ENCODE measurements at places on chromosomes 5 and 9.
A peak's percentile ranks its signal among the peaks of the same experiment; 100 is the strongest.

DNA sequence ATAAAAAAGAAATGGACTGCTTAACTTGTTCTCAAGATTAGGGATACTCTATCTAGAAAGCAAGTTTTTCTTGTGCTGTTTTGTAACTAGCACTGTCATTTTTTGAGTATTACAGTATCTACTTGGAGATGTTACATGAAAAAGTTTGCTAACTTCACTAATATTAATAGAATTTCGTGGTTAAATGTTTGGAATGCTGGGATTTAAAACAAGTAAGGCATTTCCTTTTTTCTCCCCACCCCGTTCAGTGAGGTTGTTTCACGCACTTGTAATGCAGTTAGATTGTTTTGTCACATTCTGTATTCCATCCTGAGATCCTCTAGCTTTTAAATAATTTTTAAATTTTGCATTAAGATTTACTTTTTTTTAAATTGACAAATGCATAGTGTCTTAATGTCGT lies 20.0 kb upstream of the TEK start:
- DNase-seq: no peak

- DNase-seq: no peak
Measured at GRCh38 chr5:6003040-6003825, 375.1 kb downstream of the MED10 start.

DNA sequence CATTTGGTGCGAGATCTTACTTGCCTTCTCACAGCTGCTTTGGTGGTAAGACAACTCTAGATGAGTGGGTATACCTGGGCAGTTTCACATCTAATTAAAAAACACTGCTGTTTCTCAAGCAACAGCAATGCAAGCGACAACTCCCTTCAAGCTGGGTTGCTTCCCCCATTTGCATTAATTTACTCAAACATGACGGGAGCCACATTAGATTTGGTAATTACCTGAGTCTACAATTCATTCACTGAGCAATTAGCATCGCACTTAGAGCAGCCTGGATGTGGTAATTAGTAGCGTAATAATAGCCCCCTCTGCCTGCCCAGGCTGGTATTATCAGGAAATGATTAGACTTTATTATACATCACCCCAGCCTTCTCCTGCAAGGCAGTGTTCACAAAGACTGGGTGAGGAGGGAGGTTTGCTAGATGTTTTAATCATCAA lies 73.4 kb downstream of the FBXO38 start:
- no peak for DNase-seq

DNA sequence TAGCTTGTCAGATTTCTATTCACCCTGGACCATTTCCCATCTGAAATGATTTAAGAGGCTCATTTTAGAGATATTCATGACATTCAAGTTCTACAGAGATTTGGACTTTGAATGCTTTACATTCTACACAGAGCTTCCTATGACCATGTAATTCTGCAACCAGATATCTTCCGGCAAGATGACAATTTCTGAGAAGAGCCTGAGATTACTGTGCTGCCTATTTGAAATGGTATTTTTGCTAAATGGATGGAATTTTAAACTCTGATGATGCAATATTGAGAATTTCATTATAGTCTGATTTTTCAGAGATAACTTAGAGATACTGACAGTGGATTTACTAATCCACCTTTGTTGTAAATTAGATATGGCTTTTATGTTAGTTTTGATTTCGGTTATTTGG lies 16.0 kb upstream of the ACOT12 start:
- no peak for DNase-seq

GRCh38 chr9:121727295-121728020 lies 76.0 kb downstream of the DAB2IP start:
- no peak for DNase-seq

- DNase-seq: no peak
Measured at GRCh38 chr9:131421691-131422090, 27.8 kb downstream of the PRRC2B start.

GRCh38 chr5:62093411-62093810 lies 212.6 kb upstream of the KIF2A start:
- DNase-seq: no peak

DNA sequence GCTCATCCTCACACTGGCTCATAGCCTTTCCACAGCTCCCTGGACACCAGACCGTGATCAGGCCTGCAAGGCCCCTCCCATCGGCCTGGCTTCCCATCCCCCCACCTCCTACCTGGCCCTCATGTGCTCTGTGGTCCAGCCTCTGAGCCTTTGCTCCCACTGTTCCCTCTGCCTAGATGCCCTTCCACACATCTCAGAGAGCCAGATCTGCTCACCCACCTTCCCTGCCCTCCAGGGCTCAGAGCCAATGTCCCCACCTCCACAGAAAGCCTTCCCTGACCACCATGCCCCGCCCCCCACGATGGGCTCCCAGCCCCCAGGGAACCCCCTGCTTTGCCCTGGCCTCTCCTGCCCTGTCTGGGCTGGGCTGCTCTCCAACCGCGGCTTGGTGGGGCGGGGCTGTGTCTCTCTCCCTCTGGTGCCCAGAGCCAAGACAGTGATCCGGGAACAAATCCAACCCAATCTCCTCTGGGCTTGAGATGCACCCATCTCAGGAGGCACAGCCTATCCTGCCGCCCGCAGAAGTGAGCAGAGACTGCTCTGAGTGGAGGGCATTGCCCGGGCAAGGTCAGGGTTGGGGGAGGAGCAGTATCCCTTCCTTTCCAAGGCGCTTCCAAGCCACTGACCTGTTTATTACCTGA lies 1.6 kb downstream of the NINJ1 start:
- peak; percentile 62 for DNase-seq

- no peak for DNase-seq
Measured at GRCh38 chr5:11851965-11852716, 52.1 kb downstream of the CTNND2 start.
